Adipocyte (in vitro differentiated cells): ENCODE measurements at places on chromosomes 11 and 22.

GRCh38 chr11:43955381-43956118 is 13.1 kb downstream of the C11orf96 start:
- no peak for DNase-seq

GRCh38 chr11:38384568-38384967 is 1786.5 kb upstream of the RAG2 start:
- no peak for DNase-seq

- no peak for DNase-seq
Observed at GRCh38 chr22:22394591-22394990, 114.0 kb downstream of the ZNF280B start.

DNA sequence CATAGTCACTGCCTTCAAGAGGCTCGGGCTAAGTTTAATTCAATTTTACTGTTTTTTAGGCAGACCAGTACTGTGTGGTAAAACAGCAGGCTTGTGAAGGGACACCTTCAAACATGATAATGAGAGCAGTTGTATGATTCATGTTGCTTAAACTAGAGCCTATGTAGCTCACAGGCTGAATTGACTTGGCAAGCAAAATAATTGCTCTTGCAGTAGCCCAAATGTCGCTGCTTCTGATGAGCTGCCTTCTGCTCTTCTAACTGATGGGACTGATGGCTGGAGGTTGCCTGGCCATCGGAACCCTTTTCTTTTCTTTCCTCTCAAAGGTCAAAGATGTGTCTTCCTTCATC is 137.6 kb downstream of the MAML2 start:
- DNase-seq = no peak

- no peak for DNase-seq
Observed at GRCh38 chr11:77384571-77384970, 83.1 kb upstream of the GDPD4 start.

- no peak for DNase-seq
Observed at GRCh38 chr11:1481861-1482441, 4.6 kb downstream of the MOB2 start.

- no peak for DNase-seq
Observed at GRCh38 chr11:93922830-93923229, 72.4 kb upstream of the VSTM5 start.

DNA sequence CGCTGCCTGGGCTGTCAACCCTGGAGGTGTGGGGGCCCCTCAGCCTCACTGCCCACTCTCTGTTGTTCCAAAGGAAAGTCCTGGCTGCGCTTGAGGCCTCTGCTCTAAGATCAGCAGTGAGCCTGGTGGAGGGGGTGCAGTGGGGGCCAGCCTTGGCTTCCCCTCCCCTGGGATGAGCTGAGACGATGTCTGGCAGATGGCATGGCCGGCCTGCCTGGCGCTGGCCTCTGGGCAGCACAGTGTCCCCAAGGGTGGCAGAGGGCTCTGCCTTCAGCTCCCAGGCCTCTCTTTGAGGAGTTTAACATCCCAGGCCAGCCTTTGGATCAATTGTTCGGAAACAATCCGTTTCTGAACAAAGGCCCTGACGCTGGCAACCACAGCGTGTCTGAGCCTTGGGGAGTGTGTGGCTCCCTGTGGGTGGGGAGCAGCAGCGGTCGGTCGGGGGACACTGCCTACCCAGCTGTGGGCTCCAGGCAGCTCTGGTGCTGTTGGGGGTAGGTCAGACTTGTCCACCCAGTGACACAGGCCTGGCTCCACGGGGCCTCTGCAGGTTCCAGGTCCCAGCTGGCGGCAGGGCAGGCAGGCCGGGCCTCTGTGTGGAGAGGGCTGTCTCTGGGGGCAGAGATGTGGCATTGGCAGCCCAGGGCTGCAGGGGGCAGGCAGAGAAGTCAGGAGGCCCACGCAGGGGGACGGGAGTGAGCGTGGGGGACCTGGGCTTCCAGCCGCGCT is 12.1 kb downstream of the TSPAN4 start:
- DNase-seq = no peak

GRCh38 chr11:24575392-24575791 is 78.5 kb downstream of the LUZP2 start:
- peak; percentile 51 for DNase-seq

DNA sequence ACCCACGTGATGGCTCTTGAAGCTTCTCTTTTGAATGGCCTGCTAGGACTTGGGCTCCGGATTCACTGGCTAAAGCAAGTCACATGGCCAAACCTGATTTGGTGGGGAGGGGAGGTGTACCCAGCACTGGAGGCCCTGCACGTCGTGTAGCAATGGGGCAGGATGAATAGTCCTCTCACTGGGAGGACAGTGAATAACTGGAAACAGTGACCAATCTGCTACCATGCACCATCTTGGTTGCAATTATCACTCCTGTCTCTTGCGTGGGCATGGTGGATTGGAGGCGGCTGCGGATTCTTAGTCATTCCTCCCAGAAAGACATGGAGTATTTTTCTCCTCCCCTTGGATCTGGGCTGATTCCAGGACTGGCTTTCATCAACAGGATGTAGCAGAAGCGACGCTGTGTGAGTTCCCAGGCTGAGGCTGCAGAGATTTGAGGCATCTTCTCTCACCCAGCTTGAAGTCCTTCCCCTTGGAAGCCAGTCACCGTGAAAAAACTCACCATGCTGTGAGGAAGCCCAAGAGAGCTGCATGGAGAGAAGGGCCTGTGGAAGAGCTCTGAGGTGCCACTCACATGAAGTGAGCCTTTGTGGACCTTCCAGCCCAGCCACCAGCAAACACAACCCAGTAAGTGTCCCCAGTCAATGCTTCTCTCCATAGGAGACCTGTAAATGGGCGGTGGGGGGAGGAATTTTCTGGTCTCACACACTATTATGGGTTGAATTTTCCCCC is 70.4 kb downstream of the IGLL1 start:
- DNase-seq = no peak

DNA sequence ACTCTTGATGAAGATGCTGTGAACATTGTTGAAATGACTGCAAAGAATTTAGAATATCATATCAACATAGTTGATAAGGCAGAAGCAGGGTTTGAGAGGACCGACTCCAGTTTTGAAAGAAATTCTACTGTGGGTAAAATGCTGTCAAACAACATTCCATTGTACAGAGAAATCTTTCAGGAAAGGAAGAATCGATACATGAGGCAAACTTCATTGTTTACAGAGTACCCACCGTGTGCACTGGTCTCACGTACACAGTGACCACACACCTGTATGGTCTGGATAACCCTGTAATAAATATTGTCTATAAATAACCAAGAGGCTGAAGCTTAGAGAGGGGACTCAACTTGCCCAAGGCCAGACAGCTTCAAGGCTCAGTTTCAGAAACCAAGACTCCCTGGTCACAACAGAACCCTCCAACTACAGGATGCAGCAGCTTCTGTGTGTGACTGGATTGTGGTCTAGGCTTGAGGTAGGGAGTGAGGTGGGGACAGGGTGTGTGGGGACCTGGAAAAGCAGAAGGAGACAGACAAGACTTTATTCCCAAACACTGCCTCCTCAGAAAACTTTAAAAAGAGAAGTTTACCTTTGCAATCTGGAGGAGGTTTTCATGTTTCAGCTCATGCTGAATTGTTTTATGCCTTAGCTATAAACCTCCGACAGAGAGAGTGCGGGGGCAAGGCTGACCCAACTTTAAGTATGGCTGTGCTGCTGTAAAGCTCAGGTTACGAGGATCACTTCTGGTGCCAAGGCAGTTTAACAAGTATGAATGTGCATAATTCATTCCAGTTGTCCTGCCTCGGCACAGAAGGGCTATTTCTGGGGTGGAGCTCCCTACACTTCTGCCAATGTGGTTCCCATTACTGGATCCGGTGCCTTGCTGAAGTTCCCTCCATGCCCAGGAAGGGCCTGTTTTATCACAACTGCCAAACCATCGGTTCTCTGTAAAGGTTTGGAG is 372.6 kb upstream of the NARS2 start:
- peak; percentile 91 for DNase-seq

- DNase-seq = no peak
Observed at GRCh38 chr22:22603470-22603947, 40.9 kb upstream of the GGTLC2 start.

DNA sequence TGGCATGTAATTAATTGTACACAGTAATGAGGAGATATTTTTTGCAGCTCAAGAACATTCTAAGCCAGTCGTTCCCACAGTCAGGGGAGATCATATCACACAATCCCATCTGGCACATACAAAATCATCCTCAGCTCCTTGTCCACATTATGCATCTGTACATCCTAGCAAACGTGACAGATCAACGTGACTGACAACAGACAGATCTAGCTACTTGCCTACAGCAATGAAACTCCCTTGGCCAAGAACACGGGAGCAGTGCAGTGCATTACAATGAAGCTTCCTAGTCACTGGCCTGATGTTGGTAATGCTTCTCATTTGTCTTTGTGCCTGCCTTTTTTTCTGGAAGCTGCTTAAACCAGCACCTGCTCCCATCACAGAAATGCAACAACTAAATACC is 24.5 kb upstream of the GUCY1A2 start:
- no peak for DNase-seq

DNA sequence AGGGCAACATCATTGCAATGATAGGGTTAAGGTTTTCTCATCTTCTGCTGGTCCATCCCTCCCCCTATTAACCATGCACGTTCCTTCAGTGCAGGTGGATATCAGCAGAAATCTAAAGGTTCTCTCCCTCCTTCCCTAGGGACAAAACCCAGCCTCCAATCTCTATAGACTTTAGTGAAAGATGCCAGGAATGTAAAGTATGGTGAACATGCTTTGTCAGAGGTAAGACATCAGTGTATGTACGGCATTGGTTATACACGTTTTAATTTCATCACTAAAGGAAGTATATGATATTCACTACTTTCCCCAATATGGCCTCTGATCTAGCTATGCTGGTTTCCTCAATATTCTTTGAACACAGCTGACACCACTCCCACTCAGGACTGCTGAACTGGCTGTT is 81.2 kb upstream of the LDLRAD3 start:
- DNase-seq = no peak

- no peak for DNase-seq
Observed at GRCh38 chr11:2213384-2213842, 41.8 kb upstream of the TH start.

- DNase-seq = no peak
Observed at GRCh38 chr22:17575681-17576080, 12.4 kb downstream of the SLC25A18 start.

DNA sequence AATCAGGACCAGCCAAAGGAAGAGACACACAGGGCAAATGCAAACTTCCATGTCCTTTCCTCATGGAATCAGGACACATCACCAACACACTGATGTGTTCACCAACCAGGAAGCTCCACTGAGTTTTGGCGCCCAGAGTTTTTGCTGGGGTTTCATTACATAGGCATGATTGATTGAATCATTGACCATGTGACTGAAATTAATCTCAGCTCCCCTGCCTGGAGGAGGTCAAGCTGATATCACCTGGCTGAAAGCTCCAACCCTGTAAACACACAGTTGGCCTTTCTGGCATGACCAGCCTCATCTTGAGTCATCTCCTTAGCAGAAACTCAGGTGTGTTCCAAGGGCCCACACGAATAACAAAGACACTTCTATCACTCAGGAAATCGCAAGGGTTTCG is 133.2 kb downstream of the TRIM29 start:
- no peak for DNase-seq

DNA sequence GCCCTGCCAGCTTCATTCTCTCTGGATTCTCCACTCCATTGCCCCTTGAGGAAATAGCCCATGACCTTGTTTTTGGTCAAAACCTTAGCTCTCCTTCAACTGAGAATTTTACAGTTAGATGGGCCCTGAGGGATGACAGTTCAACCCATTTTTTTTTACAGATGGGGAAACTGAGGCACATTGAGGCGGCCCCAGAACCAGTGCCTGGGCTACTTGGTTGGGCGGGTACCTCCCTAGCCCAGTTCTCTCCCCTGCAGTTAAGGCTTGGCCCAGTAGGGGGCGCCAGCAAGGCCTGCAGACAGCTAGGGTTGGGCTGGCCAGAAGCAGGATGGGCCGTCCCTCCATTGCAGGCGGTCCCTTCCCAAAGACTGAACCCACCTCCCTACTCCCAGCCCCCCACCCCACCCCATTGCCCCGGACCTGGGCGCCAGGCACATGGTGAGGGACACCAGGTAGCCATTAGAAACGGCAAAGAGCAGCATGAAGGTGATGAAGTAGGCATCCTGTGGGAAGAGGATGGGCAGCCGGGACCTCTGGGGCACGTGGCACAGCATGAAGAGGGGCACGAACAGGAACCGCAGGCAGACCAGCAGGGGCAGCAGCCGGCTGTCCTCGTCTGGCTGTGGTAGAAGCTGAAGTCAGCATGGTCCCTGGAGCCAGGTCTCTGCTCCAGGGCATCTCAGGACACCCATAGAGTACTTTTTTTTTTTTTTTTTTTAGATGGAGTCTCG is 7.6 kb downstream of the SLC29A2 start:
- DNase-seq = peak; percentile 35

- DNase-seq = peak; percentile 60
Observed at GRCh38 chr11:11415901-11416300, 62.9 kb upstream of the CSNK2A3 start.

DNA sequence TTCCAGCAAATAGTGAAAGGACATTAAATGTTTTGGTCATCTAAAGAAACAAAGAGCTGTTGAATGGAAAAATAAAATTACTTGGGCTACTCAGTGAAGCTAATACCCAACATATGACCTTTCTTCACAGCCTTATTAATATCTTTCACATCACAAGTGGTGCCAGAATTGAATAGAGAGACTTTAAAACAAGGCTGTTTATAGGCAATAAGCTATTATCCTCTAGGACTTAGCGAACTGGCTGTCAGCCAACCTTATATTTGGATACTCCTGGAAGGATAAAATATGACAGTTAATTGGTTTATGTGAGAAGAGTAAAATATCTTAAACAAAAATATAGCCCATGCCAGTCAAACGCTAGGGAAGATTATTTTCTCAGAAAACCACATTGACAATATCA is 225.5 kb upstream of the BLID start:
- no peak for DNase-seq

DNA sequence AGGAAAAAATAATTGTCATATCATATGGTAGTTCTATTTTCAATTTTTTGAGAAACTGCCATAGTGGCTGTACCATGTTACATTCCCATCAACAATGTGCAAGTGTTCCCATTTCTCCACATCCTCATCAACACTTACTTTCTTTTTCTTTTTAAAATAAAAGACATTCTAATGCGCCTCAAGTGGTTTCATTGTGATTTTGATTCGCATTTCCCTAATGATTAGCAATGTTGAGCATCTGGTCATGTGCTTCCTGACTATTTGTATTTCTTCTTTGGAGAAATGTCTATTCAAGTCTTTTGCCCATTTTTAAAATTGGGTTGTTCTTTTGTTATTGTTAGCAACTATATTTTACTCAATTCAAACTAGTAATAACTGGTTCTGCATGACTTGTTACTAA is 8.4 kb downstream of the MCHR1 start:
- DNase-seq = no peak

- DNase-seq = no peak
Observed at GRCh38 chr11:65002706-65003105, 5.9 kb upstream of the BATF2 start.

DNA sequence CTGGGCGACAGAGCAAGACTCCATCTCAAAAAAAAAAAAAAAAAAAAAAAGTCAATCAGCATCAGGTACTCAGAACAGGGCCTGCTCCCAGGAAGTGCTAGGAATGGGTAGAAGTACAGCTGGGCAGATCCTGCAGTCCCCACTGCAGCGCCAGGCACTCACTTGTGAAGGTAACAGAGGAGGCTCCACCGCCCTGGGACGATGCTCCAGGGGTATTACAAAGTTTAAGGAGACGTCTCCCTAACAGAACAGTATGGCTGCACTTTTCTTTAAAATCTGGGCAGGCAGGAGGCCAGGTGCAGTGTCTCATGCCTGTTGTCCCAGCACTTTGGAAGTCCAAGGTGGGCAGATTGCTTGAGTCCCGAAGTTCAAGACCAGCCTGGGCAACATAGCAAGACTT is 1449.0 kb downstream of the BRD1 start:
- DNase-seq = no peak
